Peyer's patch (tissue), 4 donors: ENCODE measurements at places on chromosomes 2 and 18. TPM values are rescaled to one million over a fixed set of nuclear protein-coding genes. Genes with fewer than 3 reads are reported as not detected.

- H3K36me3 ChIP-seq, result no peaks in the 10 kb centered on the region
- peaks cover 4% of the 10 kb centered on the region for H3K4me1 ChIP-seq
- no peak overlapping the region for H3K27ac ChIP-seq
- H3K27me3 ChIP-seq, result no peaks in the 10 kb centered on the region
- DNase-seq, result no peak
- no peak overlapping the region for H3K4me3 ChIP-seq
These were observed 79.8 kb downstream of the SGPP2 start for GRCh38 chr2:222504191-222504590.

The MYO5B gene
- total RNA-seq, result 213 TPM

- H3K4me3 ChIP-seq, result no peak overlapping the region
- H3K27ac ChIP-seq, result no peak overlapping the region
- H3K36me3 ChIP-seq, result no peaks in the 10 kb centered on the region
These were observed 25.0 kb downstream of the MPPE1 start for GRCh38 chr18:11883153-11883552.

GRCh38 chr2:69916106-69916505 is 1.2 kb downstream of the MXD1 start:
- peak overlapping the region; percentile 92 for H3K27ac ChIP-seq
- DNase-seq, result no peak
- H3K27me3 ChIP-seq, result no peaks in the 10 kb centered on the region
- peaks cover 8% of the 10 kb centered on the region for H3K4me1 ChIP-seq
- H3K36me3 ChIP-seq, result no peaks in the 10 kb centered on the region
- no peak overlapping the region for H3K4me3 ChIP-seq
